ENCODE measurements at places on chromosomes 7 and 10.

DNA sequence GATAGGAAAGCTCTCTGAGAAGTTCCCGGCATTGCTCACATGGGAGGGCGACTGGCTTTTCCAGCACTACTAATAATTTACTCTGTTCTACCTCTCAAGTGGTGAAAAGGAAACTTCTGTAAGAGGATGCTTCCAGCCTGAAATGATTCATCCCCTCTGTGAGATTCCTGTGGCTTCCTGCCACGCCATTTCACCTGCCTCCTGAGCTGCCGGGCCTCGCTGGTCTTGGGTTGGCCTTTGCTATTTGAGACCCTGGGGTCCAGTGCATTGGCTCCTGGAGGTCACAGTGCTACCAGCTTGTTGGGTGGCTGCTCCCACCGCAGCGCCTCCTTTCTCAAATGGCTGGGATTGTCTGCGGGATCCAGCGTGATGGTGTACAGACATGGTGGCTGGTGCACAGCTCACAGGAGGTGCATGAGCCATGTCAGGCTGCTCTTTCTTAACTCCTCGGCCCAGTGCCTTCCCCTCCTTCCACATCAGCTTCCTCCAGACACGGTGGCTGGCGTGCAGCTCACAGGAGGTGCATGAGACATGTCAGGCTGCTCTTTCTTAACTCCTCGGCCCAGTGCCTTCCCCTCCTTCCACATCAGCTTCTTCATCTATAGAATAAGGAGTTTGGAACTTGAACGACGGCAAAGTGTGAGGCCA is 42.9 kb upstream of the PCBD1 start:
- DNase-seq = peak; percentile 79

DNA sequence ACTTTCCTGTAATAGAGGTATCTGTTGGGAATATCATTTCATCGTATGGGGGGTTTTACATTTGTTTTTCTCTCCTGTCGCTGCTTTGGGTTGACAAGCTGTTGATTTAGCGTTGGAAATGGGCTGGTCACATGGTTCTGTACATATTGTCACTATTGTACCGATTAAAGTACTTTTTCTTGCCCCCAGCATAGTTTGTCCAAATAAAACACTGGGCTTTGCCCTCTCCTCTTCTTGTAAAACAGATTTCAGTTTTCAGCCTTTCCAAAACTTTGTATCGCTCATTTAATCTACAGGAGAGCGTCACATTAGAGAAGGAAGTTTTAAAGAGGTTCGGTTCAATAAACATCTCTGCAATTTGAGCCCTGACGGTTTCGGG is 4.0 kb downstream of the BMI1 start:
- DNase-seq = no peak

DNA sequence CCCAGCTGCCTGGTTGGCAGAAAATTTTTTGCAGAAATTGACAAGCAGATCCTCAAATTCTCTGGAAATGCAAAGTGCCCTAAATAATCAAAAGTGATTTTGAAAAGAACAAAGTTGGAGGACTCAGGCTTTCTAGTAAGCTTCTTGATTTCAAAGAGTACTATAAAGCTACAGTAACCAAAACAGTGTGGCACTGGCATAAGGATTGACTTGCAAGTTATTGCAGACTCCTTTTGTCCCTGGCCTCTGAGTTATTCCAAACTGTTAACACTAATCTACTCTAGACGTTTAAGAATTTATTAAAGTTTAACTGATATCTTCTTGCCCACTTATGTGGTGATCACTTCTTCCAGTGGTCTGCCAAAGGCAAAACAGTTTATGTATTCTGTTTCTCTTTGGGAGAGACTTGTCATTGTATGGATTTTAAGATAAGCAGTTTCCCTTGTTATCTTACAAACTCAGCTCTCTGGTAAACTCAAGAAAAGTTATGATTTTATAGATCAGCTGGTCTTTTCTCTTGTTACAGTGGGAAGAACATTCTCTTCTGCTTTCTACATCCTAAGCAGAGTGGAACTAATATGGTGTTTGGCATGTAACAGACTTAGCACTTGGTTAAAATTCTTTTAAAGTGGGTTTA is 41.4 kb downstream of the LOXL4 start:
- DNase-seq = no peak

DNA sequence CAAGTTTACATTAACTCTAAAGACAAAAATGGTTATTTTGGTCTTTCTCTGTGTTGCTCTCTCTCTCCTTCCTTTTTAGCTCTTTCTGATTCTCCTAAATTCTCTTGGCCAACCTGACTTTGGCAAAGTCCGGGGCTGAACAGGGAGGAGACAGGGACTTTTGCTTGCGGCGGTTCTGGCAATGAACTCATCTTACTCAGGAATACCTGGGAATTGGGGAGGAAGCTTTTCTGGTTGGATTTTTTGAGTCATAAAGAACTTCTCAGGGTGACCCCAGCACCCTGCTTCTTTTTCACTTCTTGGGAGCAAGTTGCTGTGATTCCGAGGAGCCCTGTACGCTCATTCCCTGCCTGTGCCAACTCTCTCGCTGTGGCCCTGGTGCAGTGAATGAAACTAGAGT is 16.0 kb downstream of the GATA3 start:
- peak; percentile 77 for DNase-seq

GRCh38 chr10:107434854-107435253 is 270.3 kb upstream of the SORCS1 start:
- no peak for DNase-seq

DNA sequence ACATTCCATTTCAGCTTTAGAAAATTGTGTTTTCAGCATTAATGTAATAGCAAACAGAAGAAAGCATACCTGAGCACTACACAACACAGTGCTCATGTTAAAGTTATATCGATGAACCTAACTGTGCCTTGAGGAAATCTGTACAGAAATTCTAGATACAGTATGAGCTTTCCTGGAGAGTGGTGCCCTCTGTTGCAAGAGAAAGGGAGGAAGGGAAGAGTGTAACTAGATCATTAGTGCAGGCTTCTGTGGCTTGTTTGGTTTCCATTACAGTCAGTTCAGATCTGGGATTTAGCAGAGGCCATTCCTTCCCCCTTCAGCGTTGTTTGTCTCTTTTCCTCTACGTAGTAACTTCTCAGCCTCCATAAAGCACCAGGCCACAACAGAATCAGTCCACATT is 139.7 kb downstream of the HTR7 start:
- no peak for DNase-seq

DNA sequence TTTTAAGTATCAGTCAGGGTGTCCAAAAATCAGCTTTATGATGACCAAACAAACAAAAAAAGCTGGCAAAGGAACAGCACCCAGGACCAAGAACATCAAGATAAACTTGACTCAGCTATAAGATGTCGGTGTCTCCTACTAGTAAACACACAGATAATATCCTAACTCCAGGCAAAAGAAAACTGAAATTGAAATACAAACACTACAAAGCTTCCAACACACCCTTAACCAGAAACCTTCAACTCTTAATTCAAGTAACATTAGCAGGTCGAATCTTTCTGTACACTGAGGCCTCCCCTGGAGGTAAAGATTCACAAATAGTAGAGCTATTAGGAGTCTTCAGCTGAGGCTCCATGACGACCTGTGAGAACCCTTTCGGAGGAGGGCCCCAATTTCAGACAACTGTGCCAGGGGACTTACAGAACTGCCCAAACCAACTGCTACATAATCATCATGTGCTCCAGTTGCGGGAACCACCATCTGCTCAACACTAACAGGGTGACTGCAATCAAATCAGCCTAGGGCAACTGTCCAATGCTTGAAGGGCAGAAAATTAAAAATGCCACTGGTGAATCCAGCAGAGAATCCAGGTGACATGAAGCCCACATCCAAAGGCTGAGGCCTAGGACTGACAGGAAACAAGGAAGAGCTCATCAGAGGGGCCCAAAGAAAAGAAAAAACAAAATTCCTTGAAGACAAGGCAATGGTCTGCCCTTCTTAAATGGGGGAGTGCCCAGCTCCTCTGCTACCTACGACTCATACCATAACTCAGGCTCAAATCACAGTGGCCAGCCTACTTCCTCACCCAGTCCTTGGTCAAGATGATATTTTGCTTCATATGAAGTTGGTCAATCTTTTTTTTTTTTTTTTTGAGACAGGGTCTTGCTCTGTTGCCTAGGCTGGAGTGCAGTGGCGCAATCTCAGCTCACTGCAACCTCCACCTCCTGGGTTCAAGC is 20.0 kb downstream of the XPNPEP1 start:
- DNase-seq = no peak

DNA sequence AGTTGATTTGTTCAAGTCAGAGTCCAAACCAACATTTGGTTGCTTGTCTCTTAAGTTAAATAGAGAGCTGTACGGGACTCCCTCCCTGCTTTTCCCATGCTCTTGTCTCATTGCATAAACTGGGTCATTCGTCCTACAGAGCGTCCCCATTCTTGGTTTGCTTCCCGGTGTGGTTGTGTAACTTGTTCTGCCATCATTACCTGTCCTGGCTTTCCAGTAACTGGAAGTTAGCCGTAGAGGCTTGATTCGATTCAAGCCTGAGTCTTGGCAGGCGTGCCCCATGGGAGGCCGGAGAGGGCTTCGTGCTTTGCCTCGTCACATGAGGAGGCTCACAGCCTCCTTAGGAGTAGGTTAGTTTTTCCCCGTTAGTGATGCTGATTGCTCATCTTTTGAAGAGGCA is 40.2 kb downstream of the FBH1 start:
- no peak for DNase-seq

- DNase-seq = peak; percentile 69
Measured at GRCh38 chr10:77416311-77417135, 221.1 kb downstream of the KCNMA1 start.

DNA sequence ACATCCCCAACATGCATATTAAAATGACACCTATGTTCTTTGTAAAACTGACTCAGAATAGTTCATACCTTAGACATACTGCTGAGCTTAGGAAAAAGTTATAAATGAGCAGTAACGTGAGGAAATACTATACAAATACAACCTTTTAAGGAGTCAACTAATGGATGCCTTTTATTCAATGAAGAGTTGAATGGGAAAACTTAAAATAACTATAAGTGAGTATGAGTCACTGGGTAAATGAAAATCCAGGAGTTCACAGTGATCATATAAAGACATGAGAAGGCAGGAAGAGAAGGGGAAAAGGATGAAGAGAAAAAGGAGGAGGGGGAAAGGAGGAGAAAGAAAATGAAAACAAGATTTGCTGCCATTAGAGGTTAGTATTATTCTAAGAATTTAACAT is 157.8 kb upstream of the PCDH15 start:
- DNase-seq = no peak

DNA sequence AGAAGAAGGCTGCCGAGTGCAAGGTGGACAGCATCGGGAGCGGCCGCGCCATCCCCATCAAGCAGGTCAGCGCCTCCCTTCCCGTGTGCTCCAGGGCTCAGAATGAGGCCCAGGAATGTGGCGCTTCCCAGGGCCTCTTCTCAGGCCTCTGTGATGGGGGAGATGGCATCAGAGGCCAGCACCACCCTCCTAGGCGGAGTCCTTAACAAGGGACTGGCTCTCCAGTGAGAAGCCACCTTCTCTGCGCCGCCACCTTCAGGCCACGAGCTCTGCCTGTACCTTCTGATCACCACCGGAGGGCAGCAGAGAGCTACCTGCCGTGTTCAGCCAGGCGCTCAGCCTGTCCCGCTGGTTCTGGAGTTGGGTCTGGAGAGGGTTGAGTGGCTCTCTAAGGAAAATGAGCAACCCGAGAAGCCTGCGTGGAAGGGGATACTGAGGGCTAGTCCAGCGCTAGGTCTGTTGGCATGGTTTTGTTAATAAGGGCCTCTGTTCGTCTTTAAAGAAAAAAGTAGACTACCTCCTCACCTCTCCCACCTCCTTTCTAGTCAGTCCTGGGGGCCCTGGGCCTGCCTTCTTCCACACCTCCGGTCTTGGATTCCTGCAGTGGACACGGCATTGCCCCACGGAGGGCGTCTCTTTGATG is 37.7 kb downstream of the AGAP3 start:
- peak; percentile 66 for DNase-seq

- DNase-seq = no peak
Measured at GRCh38 chr7:55288070-55288824, 76.9 kb upstream of the LANCL2 start.

- no peak for DNase-seq
Measured at GRCh38 chr10:129754211-129755050, 209.6 kb downstream of the EBF3 start.

- no peak for DNase-seq
Measured at GRCh38 chr7:36199329-36199728, 46.3 kb downstream of the EEPD1 start.

DNA sequence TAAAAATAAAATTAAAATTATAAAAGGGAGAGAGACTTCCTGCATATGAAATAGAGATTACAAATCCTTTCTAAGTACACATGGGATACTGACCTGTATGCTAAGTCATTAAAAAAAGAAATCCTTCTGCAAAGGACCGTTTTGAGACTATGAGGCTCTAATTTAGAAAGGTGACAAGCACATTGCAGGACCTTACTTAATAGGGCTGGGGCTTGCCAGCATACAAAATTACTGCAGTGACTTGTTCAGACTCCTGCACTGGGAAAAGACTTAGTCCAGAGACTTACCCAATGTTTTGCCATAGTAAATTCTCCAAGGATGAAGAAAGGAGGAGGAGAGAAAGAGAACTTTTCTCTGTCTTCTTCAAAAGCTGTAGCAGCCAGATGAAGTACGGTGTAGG is 193.6 kb downstream of the KCNMA1 start:
- no peak for DNase-seq

DNA sequence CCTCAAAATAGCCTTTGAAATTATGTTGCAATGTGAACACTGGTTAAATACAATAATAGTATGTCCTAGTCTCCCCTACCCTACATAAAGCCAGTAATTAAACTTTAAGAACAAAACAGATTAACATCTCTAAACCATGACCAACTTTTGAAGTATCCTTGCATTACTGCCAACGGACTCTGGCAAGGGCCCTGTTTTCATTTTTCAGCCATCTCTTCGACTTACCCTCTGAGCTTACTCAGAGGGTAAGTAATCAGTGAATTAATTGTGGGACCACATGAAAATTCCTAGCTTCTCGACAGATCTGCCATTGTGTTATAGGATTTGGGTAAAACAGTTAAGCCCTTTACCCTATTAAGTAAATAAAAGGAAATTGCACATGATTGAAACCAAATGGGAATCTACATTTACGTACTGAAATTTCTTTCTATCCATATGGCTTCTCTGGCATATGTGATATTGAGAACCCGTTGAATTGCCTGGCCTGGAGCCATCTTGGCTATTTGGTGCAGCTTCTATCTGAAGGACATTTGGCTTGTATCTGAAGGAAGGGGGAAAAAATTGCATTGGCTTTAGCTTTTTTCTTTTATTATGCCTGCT is 39.6 kb downstream of the DYNC1I1 start:
- DNase-seq = no peak

Data from mammary epithelial cell (primary cell).